ENCODE measurements at places on chromosomes 6 and 20.

- no peak for DNase-seq
Observed at GRCh38 chr6:31005249-31006020, 4.8 kb upstream of the MUC22 start.

GRCh38 chr6:45169815-45170214 is 158.3 kb upstream of the RUNX2 start:
- DNase-seq: no peak

DNA sequence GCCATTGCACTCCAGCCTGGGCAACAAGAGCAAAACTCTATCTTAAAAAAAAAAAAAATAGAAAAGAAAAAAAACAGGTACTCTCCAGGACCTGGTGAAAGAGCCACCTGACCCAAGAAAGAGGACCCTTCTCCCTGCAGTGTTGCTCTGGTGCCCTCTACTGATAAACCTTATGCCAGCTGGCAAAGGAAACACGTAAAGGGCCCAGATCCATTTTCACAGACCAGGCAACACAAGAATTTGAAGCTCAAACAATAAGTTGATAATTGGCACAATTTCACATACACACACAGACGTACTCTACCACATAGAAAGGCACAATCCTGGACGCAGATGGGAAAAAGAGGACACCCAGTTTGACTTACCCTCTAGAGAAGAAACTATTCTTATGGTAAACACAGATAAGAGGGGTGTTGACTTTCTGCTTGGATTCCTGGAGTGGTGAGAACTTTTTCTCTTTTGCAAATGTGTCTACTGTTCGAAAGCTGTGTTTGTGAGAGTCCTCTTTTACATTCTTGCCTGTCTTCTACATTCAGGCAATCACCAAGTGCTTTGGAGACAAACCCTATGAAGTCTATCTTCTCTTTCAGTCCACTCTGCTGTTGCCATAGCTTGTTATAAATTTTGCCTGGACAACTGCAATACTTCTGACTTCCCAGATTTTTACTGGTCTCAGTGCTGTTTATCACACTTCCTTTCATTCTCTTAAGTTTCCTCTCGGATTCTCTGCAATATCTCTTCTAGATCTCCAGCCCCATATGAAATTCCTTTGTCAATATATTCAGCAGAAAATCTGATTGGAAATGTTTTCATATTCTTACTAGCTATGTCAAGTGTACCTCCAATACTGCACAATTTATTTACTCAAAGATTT is 6.4 kb upstream of the SNRPB start:
- DNase-seq: no peak

DNA sequence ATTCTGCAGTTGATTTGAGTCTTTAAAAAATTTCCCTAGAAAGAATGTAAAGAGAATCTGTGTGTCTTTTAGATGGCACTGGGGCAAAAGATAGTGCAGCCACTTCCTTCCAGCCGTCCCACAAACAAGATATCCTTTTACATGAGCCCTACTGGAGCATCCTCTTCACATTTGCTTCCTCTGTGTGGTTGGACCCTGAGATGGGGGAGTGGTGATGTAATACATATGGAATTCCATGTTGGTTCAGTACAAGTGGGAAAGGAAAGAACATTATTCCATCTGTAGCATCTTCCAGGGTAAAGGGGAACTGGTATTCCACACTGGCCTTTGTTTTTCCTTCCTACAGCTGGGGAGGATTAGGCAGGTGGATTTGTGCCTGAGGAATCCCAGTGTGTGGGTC is 78.9 kb upstream of the ISM1 start:
- DNase-seq: no peak

DNA sequence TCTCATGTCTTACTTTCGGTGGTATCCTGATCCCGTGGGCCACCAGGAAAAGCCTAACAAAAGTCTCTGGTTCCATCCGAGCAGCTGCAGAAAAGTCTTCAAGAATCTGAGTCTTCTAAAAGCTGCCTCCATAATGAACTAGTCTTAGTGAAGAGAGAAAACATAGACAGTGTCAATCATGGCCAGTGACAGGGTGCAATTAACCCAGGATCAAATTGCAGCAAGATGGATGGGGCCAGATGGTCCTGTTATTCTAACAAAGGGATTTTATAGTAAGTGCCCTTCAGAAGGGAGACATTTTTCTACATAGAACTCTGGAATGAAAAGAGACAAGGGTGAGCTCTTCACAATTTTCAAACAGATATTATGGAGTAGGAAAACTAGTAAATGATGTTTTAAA is 281.6 kb upstream of the ZFP64 start:
- DNase-seq: no peak

GRCh38 chr6:10733151-10733715 is 10.4 kb downstream of the TMEM14C start:
- no peak for DNase-seq

DNA sequence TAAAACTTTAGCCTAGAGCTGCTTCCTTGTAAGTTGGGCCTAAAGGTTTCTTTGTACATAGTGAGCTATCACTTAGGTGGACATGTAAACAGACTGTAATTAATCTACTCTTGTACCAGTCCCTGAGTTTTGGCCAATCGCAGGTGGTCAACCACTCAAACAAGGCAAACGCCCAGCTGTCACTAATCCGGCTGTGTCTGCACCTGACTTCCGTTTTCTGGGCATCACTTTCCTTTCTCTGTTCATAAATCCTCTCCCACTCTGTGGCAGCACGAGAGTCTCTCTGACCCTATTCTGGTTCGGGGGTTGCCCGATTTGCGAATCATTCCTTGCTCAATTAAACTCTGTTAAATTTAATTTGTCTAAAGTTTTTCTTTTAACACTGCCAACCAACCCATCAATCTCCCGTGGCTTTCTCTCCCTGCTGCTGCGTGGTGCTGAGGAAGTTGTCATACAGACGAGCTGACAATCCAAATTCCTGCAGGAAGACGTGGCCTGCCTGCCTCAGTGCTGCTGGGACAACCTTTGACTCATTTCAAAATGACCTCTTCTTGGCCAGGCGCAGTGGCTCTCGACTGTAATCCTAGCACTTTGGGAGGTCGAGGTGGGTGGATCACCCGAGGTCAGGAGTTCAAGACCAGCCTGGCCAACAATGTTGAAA is 206.3 kb downstream of the QKI start:
- no peak for DNase-seq
